ENCODE measurements at places on chromosomes 6 and 20.

- no peak for DNase-seq
These were observed 246.7 kb downstream of the MAFB start for GRCh38 chr20:40442181-40442963.

GRCh38 chr6:101578306-101578705 lies 184.8 kb downstream of the GRIK2 start:
- peak; percentile 49 for DNase-seq

- peak; percentile 18 for DNase-seq
These were observed 23.3 kb upstream of the SMIM26 start for GRCh38 chr20:18543932-18544331.

DNA sequence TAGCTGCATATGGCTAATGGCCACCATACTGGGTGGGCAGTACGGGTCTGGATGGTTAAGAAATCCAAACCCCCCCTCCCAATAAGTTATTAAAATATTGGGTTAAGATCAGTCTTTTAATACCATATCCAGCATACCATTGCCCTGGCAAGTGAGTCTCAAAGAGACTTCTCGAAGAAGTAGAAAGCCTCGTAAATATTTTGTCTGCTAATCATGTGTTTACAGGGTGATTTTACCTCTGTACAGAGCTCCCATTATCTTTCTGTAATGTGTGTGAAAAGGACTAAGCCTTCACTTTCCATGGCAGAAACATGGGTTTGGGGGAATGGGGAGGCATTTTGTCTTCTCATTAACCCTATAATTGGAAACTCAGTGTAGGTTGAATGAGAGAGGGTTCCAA lies 174.7 kb upstream of the LAMP5 start:
- DNase-seq: no peak

GRCh38 chr6:100346203-100346602 lies 118.5 kb downstream of the SIM1 start:
- no peak for DNase-seq

GRCh38 chr6:144449911-144450597 lies 164.9 kb downstream of the UTRN start:
- DNase-seq: peak; percentile 27

- DNase-seq: peak; percentile 79
These were observed 39.6 kb upstream of the GTSF1L start for GRCh38 chr20:43766385-43766784.

- DNase-seq: no peak
These were observed 56.1 kb downstream of the TXLNB start for GRCh38 chr6:139235661-139236060.

- no peak for DNase-seq
These were observed 9.2 kb downstream of the SCP2D1 start for GRCh38 chr20:18822832-18823231.

DNA sequence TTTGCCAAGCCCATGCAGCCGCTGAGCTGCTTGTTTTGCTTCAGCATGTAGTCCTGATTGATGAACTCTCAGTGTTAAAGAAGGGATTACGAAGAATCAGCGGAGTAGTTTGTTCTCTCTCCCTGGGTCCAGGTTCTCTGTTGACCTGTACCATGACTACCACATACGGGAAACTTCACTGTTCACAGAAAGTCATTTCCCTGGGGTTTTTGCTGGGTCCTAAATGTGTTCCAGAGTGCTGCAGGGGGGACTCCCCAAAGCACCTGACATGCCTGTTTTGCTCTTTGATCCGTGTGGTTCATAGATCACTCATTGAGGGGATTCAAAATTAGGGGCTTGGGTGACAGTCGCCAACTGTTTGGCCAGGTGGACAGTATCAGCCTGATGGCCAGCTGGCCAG lies 5.5 kb downstream of the LSM14B start:
- no peak for DNase-seq

GRCh38 chr6:127263481-127263880 lies 3.2 kb upstream of the RNF146 start:
- no peak for DNase-seq

DNA sequence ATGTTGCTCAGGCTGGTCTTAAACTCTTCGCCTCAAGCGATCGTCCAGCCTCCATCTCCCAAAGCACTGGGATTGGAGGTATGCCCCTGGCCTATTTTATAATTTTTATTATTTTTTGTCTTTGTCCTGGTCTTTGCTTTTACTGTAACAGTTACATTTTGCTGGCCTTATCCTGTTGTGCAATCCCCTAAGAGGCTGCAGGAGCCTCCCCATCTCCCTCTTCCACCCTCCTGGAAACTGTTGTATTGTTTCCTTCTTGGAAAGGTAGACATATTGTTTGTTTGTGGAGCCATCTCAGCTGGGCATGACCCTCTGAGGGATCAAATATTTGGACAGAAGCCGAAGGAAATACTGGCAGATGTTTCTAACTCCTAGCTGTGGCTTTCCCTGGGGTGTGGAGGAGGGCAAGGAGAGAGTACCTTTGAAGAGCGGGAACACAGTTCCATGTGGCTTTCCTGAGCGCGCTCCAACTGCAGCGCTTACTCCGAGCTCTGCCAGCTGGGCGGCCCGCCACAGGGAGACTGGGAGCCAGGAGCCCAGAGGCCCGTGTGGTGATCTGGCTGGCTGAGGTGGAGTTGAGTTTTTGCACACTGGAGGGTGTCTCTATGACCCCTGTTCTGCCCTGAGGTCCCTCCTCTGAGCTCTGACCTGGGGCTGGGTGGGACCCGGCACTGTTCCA lies 4.9 kb downstream of the MAPK13 start:
- no peak for DNase-seq

- DNase-seq: no peak
These were observed 44.1 kb downstream of the NHSL1 start for GRCh38 chr6:138454981-138455706.

DNA sequence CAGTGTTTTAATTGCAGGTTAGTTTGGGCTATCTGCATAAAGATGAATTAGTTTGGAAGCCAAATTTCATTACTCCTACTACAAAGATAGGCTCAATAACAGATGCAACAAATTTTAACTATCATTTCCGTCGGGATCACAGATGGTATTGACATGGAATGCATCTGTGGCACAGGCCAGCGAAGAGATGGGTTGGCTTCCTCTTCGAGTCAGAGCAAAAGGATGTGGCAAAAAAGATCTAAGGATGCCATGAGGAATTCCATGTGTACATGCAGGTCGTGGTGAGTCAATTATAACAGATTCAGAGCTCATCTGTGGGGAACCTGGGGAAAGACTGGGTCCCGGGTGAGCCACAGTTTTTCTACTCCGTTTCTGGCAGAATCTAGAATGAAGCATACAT lies 83.0 kb upstream of the CITED2 start:
- no peak for DNase-seq

GRCh38 chr6:25176466-25176865 lies 102.7 kb upstream of the CARMIL1 start:
- no peak for DNase-seq

DNA sequence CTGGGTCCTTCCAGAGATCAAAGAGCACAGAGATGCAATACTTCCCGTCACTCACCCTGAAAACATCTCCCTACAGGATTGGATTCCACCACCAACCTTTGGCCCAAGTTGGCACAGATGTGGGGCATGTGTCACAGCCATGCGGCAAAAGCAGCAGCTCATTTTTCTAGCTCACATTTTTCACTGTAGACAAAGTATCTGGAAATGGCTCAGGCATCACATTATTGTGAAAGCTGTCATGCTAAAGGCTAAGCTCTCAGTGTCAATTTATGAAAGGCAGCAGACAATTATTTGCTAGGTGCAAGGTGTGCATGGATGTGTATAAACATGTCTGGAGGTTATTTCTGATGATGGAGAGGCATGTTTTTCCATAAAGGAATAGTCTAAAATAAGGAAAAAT lies 248.8 kb upstream of the PRND start:
- no peak for DNase-seq

- peak; percentile 64 for DNase-seq
These were observed 5.1 kb downstream of the TP53RK start for GRCh38 chr20:46683939-46684750.

- no peak for DNase-seq
These were observed 954.7 kb upstream of the ADGRB3 start for GRCh38 chr6:67680297-67680932.

GRCh38 chr20:36483209-36483918 lies 58.0 kb upstream of the MYL9 start:
- DNase-seq: no peak

DNA sequence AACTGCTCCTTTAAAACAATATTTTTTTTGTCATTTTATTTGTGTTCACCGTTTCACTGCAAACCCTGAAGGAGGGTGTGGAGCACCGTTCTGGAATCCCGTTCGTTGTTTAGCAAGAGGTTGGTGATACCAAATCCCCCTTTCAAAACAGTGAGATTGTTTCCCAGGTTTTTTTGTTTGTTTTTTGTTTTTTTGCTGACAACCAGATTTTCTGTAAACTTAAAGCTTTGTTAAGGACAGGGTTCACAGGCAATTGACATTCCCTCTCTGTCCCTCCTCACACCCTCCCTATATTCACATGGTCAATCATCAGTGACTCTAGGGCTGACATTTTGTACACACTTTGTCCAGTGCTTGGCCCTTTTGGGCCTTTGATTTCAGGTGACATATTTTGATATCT lies 21.0 kb upstream of the MROH8 start:
- no peak for DNase-seq

GRCh38 chr6:71206089-71206488 lies 82.5 kb upstream of the OGFRL1 start:
- no peak for DNase-seq
